Motor neuron (in vitro differentiated cells): ENCODE measurements at places on chromosomes 1 and 21. TPM values are rescaled to one million over a fixed set of nuclear protein-coding genes. Genes with fewer than 3 reads are reported as not detected.

Gene LMX1A
- 0.09 and 0.69 TPM in 2 replicates for total RNA-seq

Gene USH2A
- 0.45 TPM in 2 replicates for total RNA-seq

Gene IGSF21
- total RNA-seq: 3.6 and 4.5 TPM in 2 replicates

Gene PRELP
- total RNA-seq: 0.14 and 0.30 TPM in 2 replicates

Gene CXADR
- total RNA-seq: 81.1 and 81.8 TPM in 2 replicates

- no peak for ATAC-seq
These were observed 209.2 kb upstream of the DAB1 start for GRCh38 chr1:57633056-57633455.

- ATAC-seq: no peak
These were observed 591.7 kb downstream of the PLPP3 start for GRCh38 chr1:55987491-55988249.

- no peak for ATAC-seq
These were observed 87.1 kb upstream of the CACNA1E start for GRCh38 chr1:181396171-181396670.

GRCh38 chr21:44752671-44753235, 41.4 kb upstream of the TSPEAR start:
- ATAC-seq: no peak
